ENCODE measurements at places on chromosomes 4 and X.

- DNase-seq = no peak
Measured at GRCh38 chrX:31012509-31013025, 59.3 kb downstream of the FTHL17 start.

GRCh38 chr4:109511414-109511813 is 48.6 kb upstream of the MCUB start:
- DNase-seq = no peak

DNA sequence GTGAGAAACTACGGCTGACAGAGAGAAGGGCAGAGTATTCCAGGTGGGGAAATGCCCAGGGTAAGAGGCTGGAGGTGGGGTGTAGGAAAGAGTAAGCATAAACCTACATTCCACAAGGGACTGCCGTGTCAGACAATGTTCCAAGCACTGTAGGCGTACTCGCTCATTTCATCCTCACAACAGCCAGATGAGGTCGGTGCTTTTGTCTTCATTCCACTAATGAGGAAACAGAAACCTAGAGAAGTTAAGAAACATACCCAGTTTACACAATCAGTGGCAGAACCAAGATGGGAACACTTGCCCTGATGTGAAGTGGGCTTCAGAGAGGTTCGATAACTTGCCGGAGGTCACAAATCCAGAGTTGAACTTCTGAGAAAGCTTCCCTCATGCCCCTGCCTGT is 4.6 kb downstream of the SASH3 start:
- no peak for DNase-seq

DNA sequence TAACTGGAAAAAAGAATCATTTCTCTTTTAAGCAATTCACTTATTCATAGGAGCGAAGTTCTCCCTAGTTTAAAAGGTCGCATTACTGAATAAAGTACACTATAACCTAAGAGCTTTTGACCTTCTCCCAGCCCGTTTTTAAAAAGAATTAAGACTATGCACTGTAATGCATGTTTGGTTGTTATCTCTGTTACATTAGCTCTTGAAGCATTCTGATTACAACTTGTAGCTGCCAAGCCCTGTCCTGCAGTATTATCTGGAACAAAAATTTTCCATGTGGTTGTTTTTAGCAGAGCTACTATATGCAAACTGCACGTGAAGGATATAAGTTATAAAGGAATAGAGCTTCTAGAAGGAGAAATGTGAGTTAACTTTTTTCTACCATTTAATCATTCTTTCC is 8.1 kb downstream of the GAB1 start:
- DNase-seq = no peak

DNA sequence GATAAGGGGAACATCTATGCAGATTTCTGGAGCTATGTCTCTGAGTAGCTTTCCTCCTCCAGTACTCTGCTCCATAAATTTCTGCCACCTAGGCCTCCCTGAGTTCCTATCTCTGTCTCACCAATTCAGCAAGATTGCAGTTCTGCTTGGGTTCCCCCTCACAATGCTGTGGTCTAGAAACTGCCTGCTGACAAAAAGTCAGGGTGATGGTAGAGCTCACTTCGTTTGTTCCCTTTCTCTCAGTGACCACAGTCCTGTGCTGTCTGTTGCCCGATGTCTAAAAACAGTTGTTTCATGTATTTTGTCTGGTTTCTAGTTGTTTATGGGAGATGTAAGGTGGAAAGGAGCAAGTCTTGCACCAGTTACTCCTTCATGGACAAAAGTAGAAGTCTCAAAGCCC is 41.1 kb downstream of the AMMECR1 start:
- DNase-seq = no peak
